Placental pericyte (primary cell): ENCODE measurements at places on chromosomes 16 and 17. TPM values are rescaled to one million over a fixed set of nuclear protein-coding genes. Genes with fewer than 3 reads are reported as not detected.

The PDE6G gene
- not detected in 2 replicates for total RNA-seq

The C17orf67 gene
- total RNA-seq: 0.57 and 1.1 TPM in 2 replicates

The KRTAP9-8 gene
- not detected in 2 replicates for total RNA-seq

The SDR42E1 gene
- total RNA-seq: 0.22 and 1.3 TPM in 2 replicates
